NCI-H345 (cell line): ENCODE measurements at places on chromosomes 12 and 14.

GRCh38 chr12:130970165-130970907 lies 16.6 kb downstream of the ADGRD1 start:
- DNase-seq, result no peak

DNA sequence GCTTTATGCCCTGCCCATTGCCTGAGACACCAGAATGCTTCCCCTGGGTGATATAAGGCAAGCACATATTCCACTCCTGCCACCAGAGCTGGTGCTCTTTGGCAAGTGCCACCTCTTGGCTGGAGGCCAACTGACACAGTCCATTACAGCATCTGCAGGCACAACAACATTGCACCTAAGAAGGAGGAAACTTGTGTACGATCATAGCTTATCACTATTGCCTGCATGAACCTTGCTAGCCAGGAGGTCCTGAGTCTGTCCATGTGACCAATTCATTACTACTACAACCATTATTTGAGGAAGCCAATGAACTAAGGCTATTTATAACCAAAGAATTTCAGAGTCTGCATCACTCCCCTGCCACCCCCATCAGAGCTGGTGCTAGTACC lies 119.8 kb upstream of the SCAF11 start:
- DNase-seq, result peak; percentile 16

DNA sequence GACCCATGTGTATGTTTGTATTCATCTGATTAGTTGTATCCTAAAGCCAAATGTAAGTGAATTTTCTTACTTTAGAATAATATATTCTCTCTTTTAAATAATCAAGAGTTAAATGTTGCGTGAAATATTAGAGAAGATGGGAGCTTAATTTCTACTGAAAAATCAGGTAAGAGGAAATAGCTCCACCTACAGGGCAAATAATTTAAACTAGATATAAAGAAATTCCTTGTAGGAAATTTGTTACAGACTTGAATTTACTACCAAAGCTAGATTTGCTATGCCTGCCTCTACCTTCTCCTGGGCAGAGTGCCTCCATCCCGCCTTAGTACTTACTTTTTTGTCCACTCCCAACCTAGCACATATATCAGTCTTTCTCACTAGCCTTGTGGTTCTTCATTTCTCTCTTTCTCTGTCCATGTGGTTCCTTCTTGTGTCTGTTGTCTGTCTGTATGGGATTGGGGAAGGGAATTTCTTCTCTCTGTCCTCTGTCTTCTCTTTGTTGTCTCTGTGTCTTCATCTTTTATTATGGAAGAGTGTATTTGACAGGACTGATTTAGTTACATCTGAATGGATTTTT lies 44.7 kb downstream of the PALS1 start:
- DNase-seq, result peak; percentile 29

DNA sequence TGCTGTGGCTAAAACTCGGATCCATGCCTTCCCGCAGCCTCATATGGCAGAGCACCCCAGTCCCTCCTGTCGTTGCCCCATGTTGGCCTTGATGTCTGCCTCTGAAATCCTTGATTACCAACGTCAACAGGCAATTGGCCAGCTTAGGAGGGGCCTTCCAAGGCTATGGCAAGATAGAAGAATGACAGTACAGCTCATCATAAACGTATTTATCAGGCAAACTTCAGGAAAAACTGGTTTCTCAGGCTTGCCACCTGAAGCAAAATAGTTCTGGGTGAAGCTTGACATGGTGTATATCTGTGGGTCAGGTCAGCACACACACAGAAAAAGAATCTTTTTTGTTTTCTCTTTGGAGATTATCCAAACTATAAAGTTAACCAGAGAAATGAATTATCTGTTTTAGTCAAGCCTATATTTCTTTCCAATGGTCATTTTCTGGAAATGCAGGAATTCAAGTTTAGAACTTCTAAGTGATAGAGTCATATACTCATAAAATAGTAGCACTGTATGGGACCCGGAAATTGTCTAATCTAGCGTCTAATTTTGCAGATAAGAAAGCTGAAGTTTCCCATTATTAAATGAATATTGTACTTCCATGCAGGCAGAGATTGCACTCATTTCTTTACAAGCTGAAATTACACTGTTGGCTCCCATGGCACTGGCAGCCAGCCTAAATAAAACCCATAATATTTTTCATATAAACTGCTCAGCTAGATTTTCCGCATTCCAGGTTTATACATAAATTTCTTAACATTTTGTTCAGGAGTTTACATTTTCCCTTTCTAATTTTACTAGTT lies 24.4 kb upstream of the DUSP16 start:
- no peak for DNase-seq

DNA sequence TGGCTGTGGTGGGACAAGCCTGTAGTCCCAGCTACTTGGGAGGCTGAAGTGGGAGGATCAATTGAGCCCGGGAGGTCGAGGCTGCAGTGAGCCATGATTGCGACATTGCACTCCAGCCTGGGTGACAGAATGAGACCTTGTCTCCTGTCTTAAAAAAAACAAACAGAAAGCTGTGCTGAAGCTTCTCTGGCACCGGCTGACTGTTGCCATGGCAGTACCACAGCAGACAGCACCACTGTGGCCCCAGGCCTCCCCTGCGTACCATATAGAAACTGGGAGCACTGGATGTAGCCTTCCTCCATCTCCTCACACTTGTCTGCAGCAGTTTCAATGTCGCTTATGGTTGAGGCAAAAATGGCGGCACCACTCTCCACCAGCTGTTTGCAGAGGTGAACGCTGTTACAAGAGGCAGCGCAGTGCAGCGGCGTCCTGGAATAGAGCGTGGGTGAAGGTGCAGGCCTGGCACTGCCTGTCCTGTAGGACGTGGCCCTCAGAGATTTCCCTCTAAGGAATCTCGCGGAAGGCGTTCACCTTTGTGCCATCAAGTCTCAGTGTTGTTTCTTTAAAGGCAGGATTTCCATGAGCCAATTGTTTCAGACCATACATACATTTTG lies 21.9 kb downstream of the ZFYVE21 start:
- no peak for DNase-seq

DNA sequence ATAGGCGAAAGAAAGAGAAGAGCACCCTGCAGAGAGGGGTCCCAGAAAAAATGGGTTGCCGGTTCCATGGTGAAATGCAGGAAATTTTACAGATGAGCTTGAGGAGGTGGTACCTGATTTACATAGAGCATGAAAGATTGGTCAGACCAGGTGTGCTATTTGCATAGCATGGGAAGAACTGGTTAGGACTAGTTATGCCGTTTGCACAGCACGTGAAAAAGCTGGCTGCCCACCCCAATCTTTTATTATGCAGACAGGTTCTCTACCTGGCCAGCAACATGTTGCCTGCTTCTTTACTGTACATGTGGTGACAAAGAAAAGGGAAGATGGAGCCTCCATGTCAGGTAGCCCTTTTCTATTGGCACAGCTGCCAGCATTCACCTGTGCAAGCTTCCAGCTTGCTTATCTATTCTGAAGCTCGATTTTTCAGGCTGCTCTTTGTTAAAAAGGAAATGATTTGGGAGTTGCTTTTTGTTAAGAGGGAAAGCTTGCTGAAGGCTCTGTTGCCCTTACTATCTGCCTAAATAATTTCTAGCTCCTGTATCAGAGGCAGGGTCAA lies 62.9 kb upstream of the ELK3 start:
- no peak for DNase-seq

DNA sequence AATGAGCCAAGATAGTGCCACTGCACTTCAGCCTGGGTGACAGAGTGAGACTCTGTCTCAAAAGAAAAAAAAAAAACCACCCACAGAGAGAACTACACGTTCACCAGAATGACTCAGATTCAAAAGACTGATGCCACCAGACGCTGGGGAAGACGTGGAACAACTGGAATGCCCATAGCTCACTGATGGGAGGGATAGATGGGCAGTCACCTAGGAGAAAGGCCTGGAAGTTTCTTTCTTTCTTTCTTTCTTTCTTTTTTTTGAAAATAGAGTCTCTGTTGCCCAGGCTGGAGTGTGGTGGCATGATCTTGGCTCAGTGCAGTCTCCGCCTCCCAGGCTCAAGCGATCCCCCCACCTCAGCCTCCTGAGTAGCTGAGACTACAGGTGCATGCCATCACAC lies 10.0 kb upstream of the KLC1 start:
- DNase-seq, result no peak

- DNase-seq, result peak; percentile 74
Measured at GRCh38 chr12:79737875-79738718, 47.3 kb upstream of the PAWR start.

DNA sequence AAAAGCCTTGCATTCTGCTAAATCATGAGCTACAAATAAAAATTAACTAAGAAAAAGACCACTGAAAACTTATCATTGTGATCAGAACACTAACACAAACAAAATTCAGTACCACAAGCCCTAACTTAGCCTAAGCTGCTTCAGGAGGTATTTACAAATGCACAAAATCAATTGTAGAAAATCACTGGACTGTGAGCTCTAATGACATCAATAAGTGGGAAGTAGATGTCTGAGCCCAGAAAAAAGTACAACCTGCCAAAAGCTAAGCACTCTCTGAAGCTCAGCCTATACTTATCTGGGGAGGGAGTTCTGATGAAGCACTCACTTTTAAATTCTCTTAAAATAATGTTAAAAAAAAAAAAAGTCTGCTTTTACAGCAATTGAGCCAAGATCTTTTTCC lies 92.9 kb downstream of the SLCO1B1 start:
- peak; percentile 71 for DNase-seq
